ENCODE measurements at places on chromosomes 7 and 10. TPM values are rescaled to one million over a fixed set of nuclear protein-coding genes. Genes with fewer than 3 reads are reported as not detected.

DNA sequence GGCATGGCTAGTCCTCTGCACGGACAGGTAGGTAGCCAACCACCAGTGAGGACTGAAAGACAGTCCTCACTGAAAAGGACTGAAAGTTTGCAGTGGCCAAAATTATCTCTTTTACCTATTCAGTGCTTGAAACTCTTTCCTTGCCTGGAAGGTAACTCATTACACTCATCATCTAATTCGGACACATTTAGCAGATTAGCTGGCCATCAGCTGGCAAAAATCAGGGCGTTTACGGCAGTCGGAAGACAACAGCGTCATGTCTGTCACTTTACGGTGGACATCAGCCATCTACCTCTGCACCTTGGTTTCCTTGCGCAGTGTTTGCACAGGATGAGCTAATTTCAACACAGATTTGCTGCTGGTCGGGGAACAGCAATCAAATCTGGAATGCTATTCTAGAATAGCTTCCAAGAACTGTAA lies 740 bp downstream of the ANXA7 start:
- H3K27me3 ChIP-seq: no peaks in the 10 kb centered on the region
- H3K4me1 ChIP-seq: peaks cover 26% of the 10 kb centered on the region
- peak; percentile 77 for DNase-seq
- peak overlapping the region; percentile 96 for H3K27ac ChIP-seq

DNA sequence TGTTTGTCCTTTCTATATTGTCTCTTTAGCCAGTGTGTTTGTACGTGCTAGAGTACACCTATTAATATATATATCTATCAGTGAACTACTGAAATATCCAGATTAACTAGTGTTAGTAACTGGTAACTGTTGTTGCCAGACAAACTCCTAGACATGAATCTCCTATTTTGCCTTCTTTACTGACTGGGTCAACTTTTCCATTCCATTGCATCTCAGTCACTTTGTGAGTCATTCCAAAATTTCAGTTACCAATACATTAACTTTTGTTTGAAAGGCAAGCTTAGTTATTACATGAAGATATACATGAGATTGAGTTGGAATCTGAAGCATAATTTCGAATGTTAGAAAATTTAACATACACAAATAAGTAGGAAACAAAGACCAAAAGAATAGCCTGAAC lies 51.4 kb downstream of the BTAF1 start:
- peak; percentile 90 for DNase-seq
- peak overlapping the region; percentile 78 for H3K27ac ChIP-seq
- peaks cover 32% of the 10 kb centered on the region for H3K4me1 ChIP-seq
- peak overlapping the region; percentile 17 for H3K4me3 ChIP-seq

- peaks cover 23% of the 10 kb centered on the region for H3K27me3 ChIP-seq
- no peak for DNase-seq
- H3K27ac ChIP-seq: no peak overlapping the region
- H3K36me3 ChIP-seq: no peaks in the 10 kb centered on the region
- no peaks in the 10 kb centered on the region for H3K4me1 ChIP-seq
- H3K4me3 ChIP-seq: no peak overlapping the region
Measured at GRCh38 chr10:132183046-132183445, 3.7 kb upstream of the DPYSL4 start.

GRCh38 chr7:2617325-2617905 lies 14.4 kb upstream of the TTYH3 start:
- H3K27ac ChIP-seq: no peak overlapping the region
- no peaks in the 10 kb centered on the region for H3K27me3 ChIP-seq
- peaks cover 36% of the 10 kb centered on the region for H3K4me1 ChIP-seq
- DNase-seq: no peak
- no peaks in the 10 kb centered on the region for H3K36me3 ChIP-seq

DNA sequence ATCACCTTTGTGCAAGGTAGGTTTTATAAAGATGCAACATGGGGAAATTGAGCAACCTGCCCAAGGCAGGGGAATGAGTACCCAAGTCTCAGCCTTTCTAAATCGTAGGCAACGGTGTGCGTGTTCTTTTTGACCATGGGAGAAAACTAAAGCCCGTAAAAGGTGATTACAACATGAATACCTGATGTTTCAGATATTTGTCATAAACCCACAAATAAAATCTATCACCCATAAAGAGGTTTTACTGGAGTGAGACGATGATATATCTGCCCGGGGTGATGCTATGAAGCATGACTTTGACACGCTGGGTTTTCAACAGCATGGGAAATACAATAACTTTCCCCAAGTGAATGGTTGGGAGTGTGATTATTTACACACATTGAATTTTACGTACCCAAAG lies 406.3 kb upstream of the KLF6 start:
- H3K4me3 ChIP-seq: no peak overlapping the region
- no peaks in the 10 kb centered on the region for H3K4me1 ChIP-seq
- H3K36me3 ChIP-seq: no peaks in the 10 kb centered on the region
- no peak for DNase-seq

GRCh38 chr10:98790817-98791216 lies 344.1 kb upstream of the HPS1 start:
- DNase-seq: peak; percentile 34
- H3K4me3 ChIP-seq: no peak overlapping the region
- no peak overlapping the region for H3K27ac ChIP-seq

- H3K4me3 ChIP-seq: no peak overlapping the region
- H3K27me3 ChIP-seq: no peaks in the 10 kb centered on the region
- no peak for DNase-seq
- peaks cover 22% of the 10 kb centered on the region for H3K4me1 ChIP-seq
Measured at GRCh38 chr10:50407076-50407801, 155.9 kb upstream of the ASAH2 start.

DNA sequence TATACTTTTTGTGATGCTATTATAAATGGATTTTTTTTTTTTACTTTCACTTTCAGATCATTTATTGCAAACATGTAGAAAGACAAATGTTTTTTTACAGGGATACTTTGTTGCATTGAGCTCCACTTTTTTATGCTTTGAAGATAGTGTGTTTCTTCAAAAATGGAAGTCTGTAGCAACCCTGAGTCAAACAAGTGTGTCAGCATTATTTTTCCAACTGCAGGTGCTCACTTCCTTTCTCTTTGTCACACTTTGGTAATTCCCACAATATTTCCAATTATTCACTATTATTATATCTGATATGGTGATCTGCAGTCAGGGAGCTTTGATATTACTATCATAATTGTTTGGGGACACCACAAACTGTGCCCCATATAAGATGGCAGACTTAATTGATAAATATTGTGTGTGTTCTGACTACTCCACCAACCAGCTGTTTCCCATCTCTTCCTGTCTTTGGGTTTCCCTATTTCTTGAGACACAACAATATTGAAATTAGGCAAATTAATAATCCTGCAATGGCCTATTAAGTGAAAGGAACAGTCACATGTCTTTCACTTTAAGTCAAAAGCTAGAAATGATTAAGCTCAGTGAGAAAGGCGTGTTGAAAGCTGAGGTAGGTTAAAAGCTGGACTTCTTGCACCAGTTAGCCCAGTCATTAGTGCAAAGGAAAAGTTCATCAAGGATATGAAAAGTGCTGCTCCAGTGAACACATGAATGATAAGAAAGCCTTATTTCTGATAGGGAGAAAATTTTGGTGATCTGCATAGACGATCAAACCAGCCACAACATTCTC lies 231.3 kb upstream of the SH2B2 start:
- no peaks in the 10 kb centered on the region for H3K27me3 ChIP-seq
- no peak overlapping the region for H3K27ac ChIP-seq
- H3K4me3 ChIP-seq: no peak overlapping the region
- no peaks in the 10 kb centered on the region for H3K4me1 ChIP-seq
- DNase-seq: no peak
- no peaks in the 10 kb centered on the region for H3K36me3 ChIP-seq

DNA sequence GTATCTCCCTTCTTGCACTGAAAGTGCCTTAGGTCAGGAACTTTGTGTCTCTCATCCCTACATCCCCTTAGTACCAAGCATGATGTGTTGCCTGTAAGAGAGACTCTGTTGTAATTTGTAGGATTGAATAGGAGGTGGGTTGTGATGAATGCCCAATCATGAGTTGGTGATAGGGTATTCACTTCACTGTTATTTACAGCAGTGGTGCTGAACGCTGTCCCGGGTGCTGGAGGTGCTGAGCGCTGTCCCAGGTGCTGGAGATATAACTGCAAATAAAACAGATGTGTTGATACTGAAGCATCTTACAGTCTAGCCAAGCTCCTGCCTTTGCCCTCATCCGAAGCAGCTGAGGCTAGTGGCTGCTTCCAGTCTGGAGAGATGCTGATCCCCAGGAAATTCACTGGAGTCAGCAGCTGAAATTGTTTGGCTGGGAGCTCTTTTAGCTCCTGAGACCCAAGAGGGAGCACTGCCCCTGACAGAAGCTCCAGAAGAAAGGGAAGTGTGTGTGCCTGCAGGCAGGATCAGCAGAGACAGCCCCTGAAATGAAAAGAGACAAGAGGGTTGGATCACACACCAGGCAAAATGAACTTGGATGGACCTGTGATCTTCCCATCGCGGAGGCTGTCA lies 183.4 kb downstream of the SORCS3 start:
- no peaks in the 10 kb centered on the region for H3K36me3 ChIP-seq
- no peak overlapping the region for H3K4me3 ChIP-seq
- no peaks in the 10 kb centered on the region for H3K27me3 ChIP-seq

DNA sequence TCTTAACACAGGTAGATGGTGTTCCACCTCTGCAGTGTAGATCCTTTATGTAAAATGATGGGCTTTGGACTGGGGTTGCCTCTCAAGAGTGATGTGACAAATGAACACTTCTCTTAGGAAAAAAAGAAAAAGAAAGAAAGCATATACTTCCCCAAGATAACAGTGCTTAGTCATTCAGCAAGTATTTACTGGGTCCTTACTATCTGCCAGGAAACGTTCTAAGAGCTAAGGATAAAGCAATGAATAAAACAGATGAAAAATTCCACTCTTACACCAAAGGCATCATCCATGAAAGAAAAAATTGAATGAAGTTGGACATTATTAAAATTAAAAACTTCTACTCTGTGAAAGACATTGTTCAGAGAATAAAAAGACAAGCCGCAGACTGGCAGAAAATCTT lies 177.3 kb downstream of the C7orf25 start:
- H3K27ac ChIP-seq: no peak overlapping the region
- peaks cover 21% of the 10 kb centered on the region for H3K27me3 ChIP-seq
- H3K4me1 ChIP-seq: peaks cover 7% of the 10 kb centered on the region
- H3K36me3 ChIP-seq: no peaks in the 10 kb centered on the region
- H3K4me3 ChIP-seq: no peak overlapping the region
- DNase-seq: peak; percentile 20

- peak overlapping the region; percentile 14 for H3K27ac ChIP-seq
- peaks cover 24% of the 10 kb centered on the region for H3K4me1 ChIP-seq
- DNase-seq: peak; percentile 78
- H3K36me3 ChIP-seq: no peaks in the 10 kb centered on the region
- no peaks in the 10 kb centered on the region for H3K27me3 ChIP-seq
Measured at GRCh38 chr7:55545496-55545895, 26.8 kb downstream of the VOPP1 start.

DNA sequence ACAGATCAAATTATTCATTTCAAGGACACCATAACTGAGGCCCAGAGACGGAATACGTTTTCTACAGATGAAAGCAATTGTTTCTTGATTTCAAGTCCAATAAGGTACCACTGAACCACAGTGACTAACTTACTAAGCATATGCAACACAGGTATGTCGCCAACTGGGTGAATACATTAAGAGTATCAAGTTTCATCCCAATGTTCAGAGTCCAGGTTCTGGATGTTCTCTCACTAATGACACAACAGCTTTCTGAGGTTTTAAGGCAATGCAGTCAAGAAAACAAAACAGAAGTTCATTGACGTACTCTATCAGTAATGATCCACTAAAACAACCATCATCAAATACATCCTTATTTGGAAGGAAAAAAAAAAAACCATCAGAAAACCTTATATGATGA lies 35.8 kb downstream of the NSUN6 start:
- H3K4me3 ChIP-seq: no peak overlapping the region
- DNase-seq: no peak
- H3K27me3 ChIP-seq: no peaks in the 10 kb centered on the region
- H3K36me3 ChIP-seq: no peaks in the 10 kb centered on the region

DNA sequence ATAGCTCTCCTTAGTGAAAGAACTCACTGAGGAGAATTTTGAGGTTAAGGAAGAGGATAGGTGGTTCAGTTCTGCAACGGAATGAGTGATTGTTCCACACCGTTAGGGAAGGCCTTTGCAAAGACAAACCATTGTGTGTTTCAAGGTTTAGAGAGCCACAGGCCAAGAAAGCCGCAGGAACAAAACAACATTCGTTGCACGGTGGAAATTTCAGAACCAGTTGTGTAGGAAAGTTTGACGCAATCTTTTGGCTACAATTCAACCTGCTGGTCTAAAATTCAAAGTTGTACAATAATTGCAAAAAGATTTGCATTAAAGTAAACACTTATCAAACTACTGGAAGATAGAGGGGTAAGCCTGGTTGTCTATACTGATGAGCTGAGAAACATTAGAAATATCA lies 91.4 kb downstream of the FAM107B start:
- no peaks in the 10 kb centered on the region for H3K27me3 ChIP-seq
- no peak overlapping the region for H3K4me3 ChIP-seq
- H3K36me3 ChIP-seq: no peaks in the 10 kb centered on the region
- peak; percentile 35 for DNase-seq
- H3K27ac ChIP-seq: no peak overlapping the region

DNA sequence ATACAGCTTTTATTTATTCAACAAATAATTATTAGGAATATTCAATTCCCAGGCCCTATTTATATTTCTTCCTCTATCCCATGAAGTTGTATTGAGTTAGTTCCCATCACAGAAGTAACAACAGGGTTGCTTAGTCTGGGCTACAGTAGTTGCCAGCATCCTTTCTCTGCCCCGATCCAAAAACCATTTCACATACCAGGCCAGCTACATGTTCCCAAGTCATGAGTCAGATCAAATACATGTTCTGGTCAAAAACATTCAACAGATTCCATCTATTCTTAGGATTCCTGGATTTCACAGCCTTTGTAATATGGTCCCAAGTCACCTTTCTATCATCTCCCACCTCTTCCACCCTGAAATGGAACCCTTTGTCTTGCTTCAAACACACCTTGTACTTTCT lies 91.6 kb downstream of the RAB11FIP2 start:
- H3K4me3 ChIP-seq: no peak overlapping the region
- no peaks in the 10 kb centered on the region for H3K36me3 ChIP-seq
- H3K4me1 ChIP-seq: no peaks in the 10 kb centered on the region
- 0 out of 2 replicates have a peak, but pooled peaks cover 14% of the 10 kb centered on the region for H3K27me3 ChIP-seq
- peak; percentile 56 for DNase-seq
- H3K27ac ChIP-seq: no peak overlapping the region

- DNase-seq: no peak
- H3K4me3 ChIP-seq: no peak overlapping the region
- H3K27me3 ChIP-seq: no peaks in the 10 kb centered on the region
- peaks cover 15% of the 10 kb centered on the region for H3K4me1 ChIP-seq
Measured at GRCh38 chr7:130417213-130417612, 23.6 kb downstream of the CEP41 start.

DNA sequence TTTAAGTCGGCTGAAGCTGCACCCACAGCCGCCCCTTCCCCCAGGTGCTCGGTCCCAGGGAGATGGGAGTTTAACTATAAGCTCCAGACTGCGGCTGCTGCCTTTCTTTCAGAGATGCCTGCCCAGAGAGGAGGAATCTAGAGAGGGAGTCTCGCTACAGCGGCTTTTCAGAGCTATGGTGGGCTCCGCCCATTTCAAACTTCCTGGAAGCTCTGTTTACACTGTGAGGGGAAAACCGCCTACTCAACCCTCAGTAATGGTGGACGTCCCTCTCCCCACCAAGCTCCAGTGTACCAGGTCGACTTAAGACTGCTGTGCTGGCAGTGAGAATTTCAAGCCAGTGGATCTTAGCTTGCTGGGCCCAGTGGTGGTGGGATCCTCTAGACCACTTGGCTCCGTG lies 135.4 kb downstream of the CXCL12 start:
- H3K27me3 ChIP-seq: no peaks in the 10 kb centered on the region
- H3K4me3 ChIP-seq: no peak overlapping the region
- no peak for DNase-seq
- no peaks in the 10 kb centered on the region for H3K36me3 ChIP-seq
- H3K4me1 ChIP-seq: peaks cover 11% of the 10 kb centered on the region

Gene GNAT3
- polyA plus RNA-seq: not detected

Gene PON1
- not detected for polyA plus RNA-seq

Gene CALML3
- not detected for polyA plus RNA-seq

Gene ANKRD2
- polyA plus RNA-seq: not detected

Gene HYAL4
- polyA plus RNA-seq: not detected

Gene RAMP3
- not detected for polyA plus RNA-seq

Gene UTF1
- not detected for polyA plus RNA-seq

Measured in GM23248 (cell line).